ENCODE measurements at places on chromosomes 6 and 20. TPM values are rescaled to one million over a fixed set of nuclear protein-coding genes. Genes with fewer than 3 reads are reported as not detected.

DNA sequence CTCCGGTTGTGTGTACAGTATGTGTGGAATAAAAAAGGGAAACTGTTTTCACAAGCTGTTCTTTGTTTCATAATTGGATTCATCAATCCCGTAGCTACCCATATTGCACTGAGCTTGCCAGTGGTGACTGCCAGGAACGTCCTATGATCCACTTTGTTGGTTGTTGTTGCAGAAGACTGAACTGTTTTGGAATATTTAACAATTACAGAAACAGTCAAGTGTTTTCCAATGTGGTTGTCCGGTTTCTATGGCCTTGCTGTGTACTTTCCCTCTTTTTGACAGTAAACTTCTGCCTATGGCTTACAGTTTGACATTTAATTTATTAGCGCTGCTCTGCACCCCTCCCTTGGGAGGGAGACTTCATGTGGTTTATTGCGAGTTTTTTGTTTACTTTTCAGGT lies 141.2 kb downstream of the DTNBP1 start:
- DNase-seq = no peak

LY6G6C gene
- polyA plus RNA-seq = 1.2 TPM

OPRM1 gene
- 0.22 TPM for polyA plus RNA-seq

GRCh38 chr6:46051962-46052361 lies 36.3 kb upstream of the CLIC5 start:
- no peak for DNase-seq

DNA sequence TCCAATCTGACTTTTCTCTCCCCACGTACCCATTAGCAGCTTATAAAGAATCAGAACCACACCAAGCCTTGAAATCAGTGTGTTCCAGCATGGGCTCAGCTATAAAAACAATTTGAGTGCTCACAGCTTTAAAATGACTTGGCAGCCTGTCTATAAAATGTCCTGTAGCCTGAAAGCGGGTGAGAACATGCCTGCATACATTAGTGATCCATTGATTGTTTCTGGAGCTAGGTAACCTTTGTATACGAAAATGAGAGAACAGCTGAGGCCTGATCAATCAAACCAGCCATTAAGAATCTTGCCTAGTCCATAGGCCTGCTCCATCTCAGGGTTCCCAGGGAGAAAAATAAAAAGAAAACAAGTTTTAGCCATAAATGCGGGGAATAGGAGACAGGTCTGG lies 245.8 kb upstream of the SULF2 start:
- no peak for DNase-seq

DNA sequence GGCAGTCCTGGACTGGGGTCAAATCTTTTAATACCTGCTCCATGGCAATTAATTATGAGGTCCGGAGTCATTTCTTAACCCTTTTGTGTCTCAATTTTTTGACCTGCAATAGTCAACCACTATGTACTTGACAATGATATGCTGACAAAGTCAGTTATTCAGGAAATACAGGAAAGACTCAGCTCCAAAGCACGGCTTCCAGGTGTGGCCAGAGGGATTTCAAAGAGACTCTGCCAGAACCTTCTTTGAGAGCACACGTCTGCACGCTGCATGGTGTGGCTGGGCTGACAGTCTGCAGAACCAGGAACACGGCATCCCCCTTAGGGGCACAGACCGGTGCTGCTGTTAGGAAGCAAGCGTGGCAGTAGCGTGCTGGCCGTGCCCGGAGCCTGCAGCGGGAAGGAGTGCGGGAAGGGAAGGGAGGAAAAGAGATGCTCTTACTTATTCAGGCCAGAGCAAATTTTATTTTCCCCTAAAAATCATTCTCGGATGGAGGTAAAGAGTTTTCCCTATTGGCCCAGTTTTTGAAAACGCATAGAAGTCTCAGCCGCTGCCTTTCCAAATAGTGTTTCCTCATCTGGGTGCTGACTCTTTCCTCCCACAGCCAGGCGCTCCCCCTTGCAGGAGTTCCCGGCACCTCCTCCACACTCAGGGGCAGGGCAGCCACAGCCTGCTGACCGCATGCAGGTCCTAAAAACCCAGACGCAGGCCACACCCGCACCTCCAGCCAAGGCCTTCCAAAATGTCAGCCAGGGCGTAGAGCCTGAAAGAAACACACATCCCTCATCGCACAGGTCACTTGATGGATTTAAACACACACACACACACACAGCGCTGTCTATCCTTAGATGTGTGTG lies 187.4 kb upstream of the SNX9 start:
- no peak for DNase-seq

- peak; percentile 11 for DNase-seq
Observed at GRCh38 chr20:15658295-15658694, 915.0 kb downstream of the KIF16B start.

DNA sequence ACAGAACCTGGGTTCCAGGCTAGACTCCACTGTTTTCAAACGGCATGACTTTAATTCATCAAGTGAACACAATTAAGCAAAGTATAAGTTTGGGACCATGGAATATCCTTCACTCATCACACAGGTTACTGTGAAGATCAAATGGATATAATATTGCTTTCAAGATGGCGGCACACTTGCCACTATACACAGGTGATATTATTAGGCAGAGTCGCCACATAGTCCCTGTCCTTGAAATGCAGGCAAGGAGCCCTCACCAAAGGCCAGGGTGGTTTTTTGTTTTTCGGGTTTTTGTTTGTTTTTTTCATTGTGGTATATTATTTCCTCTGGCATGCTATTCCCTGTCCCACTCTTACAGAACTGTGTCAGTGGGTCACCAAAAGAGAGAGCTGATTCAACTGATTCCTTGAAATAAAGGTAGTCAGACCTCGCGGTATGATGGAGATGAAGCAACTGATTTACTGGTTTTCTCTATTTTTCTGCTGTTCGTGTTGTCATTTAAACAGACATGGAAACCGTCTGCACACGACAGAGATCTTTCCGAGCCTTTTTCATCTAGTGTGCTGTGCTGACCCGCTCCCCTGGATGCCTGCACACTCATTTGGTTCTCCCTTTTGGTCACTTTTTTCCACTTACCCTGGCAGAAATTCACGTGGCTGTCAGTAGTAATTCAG lies 29.7 kb downstream of the MYB start:
- no peak for DNase-seq

DNA sequence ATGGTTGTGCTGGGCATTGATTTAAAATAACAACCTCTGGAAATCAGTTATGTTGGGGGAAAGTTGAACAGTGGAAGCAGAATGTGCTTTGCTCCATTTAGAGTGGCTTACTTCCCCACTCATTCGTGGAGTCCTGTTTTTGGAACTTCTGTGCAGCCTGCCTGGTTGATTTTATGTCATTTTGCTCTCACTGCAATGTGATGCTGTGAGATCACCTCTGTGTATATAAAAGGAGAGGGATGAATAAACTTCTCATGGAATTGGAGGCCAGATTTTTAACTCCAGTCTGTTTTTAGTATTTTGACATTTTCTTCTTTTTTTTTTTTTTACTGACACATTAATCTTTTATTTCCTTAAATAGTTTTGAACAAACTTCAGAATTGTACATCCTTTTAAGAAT lies 139.0 kb downstream of the FNDC1 start:
- peak; percentile 76 for DNase-seq

RNF39 gene
- polyA plus RNA-seq = 0.68 TPM

AKAP12 gene
- polyA plus RNA-seq = 73.2 TPM

NKAPL gene
- 0.74 TPM for polyA plus RNA-seq

DNA sequence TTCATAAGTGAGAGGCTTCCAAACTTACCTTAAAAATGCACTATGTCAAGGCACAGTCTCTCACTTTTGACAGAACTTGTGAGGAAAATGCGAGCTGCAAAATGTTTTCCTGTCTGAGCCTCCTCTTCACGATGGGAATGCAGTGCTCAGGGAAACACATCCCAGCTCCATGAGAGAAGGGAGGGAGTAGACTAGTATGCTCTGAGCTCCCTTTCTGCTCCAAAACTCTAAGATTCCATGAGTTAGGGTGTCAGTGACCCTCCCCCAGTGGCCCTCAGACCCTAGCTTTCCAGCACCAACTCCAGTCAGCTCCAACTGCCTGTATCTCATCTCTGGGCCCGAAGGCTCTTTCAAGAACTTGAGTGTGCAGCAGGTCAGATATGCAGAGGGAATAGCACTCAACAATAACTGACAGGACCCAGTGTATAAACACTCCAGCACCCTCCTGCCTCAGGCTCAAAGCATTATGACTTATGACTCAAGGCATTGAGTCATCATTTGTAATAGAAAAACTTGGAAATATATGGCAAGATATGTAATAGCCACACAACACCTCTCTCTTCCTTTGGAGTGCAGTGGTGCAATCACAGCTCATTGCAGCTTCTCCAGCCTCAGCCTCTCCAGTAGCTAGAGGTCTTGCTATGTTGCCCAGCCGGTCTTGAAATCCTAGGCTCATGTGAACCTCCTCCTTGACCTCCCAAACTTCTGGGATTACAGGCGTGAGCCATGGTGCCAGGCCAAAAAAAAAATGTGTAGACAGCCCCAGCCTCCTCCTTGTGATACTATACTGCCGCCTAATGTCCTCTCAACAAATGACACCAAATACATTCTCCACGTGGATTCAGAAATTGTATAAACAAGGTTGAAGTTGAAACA lies 16.7 kb upstream of the ENTPD6 start:
- DNase-seq = peak; percentile 49

ZFAND3 gene
- polyA plus RNA-seq = 84.9 TPM

DNA sequence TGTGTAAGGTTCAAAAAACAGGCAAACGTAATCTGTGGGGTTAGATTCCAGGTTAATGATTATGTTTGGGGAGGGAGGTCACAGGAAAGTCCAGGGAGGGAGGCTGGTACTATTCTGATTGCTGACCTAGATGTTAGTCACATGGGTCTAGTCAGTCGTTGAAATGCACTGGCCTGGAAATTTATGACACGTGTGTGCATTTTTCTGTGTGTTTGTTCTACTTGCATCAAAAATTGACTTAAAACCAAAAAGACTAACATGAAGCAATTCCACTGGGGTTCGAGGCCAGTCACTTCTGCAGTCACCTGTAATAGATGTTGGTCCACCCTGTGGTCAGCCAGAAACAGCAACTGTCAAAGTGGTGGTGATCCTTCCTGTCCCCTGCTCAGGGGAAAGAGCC lies 104.2 kb upstream of the MLN start:
- no peak for DNase-seq

DNA sequence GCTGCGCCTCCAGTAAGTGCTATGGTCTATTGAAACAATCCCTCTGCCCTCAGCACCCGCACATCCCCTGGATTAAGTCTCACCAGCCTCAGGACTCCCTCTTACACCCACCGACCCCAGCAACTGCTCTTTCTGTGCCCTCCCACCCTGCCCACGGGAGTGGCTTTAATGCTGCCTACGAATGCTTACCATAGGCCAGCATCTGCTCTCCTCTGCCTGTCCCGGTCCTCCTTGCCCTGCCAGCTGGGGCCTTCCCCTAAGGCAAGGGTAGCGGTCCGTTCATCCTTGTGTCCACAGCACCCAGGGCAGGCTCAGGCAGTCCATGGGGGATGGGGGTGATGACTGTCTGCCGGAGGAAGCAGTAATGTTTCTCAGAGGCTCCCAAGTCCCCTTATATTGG lies 4.1 kb downstream of the EBF4 start:
- DNase-seq = no peak

MDFI gene
- 78.1 TPM for polyA plus RNA-seq

DNA sequence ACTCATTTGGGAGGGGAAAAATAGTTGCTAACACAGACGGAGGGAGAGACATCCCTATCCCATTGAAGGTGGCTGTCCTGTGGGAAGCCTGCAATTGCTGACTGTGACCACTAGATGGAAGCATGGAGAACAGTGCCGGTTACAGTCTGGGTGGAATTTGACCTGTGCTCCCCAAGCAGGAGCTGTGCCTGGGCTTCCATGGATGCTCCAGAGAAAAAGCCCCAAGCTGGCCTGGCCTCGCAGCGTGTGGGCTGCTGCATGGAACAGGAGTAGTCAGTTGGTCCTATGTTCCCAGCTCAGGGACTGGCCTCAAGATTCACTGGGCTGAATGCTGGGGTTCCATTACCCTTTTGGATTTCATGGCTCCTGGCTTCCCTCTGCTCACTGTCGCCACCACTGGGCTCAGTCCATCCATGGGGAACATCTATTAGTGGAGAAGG lies 116.3 kb upstream of the CHD6 start:
- peak; percentile 15 for DNase-seq

KCNK16 gene
- polyA plus RNA-seq = 0.20 TPM

DNA sequence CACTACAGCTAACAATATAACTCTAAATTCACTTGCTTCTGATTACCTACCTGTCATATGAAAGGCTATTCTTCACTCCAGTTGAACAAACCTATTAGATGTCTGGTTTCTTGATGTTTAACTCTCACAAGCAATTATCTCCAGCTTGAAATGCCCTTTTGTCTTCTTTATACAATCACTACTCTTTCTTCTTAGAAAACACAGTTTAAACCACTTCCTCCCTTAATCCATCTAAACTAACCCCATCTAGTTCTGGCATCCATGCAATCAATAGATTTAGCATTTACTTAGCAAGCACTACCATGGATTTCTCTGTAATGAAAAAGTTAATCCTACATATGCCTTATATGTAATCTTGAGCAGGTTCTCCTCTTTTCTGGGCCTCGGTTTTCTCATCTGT lies 127.3 kb downstream of the ATXN1 start:
- DNase-seq = no peak
